ENCODE measurements at places on chromosomes 13 and 19.

- DNase-seq = no peak
These were observed 799.2 kb downstream of the GPC5 start for GRCh38 chr13:92197669-92198068.

GRCh38 chr19:43812688-43813087 is 10.4 kb upstream of the LYPD5 start:
- no peak for DNase-seq

DNA sequence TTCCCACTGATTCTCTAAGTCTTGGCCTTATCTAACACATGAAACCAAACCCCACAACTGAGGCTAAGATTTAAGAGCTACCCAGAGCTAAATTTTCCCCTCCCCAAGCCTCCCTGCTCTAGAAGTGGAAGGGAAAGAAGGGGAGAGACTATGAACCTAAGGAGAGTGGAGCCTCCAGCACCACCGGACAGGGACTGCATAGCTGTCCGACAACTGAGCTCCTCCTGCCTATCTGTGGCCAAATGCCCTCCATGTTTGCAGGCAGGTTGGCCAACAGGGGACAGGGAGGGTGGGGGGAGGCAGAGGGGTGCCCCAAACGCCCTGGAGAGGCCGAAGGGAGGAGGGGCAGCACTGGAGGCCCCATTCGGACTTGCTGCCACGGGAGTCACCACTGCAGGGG is 6.0 kb upstream of the NAPA start:
- no peak for DNase-seq

DNA sequence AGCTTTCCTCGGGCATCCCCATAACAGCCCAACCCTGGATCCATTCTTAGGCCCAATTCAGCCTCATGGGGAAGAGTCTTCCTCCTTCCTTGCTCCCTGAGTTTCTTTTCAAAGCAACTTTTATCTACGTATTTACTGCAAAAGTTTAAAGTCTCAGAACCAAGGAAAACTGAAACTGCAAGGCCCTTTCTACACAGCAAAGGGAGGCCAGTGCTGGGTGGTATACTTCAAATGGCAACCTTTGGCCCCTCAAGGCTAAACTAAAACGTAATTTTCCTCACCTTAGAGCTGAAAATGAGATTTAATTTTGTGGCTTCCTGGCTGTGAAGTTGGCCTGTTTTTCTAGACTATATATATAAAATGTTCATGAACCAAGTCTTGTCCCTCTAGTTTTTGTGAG is 5.6 kb downstream of the CDX2 start:
- no peak for DNase-seq

GRCh38 chr19:29014857-29015436 is 198.0 kb downstream of the UQCRFS1 start:
- DNase-seq = no peak

GRCh38 chr13:23673354-23673753 is 103.1 kb downstream of the TNFRSF19 start:
- DNase-seq = peak; percentile 47

DNA sequence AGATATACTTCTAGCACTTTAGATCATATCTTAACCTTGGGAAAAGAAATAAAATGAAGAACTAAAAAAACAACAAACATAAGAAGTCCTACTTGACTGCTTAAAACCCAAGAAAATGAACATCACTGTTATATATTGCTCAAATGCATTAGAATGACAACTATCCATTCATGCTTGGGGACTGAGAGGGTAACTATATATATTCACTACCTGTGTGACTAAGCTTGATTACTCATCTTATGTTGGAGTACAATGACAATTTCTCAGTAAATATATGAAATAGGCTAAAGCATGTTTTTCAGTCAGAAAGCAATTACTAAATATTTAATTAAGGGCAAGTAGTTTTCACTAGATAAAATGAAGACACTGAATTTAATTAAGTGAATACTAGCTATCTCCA is 40.1 kb downstream of the ZC3H13 start:
- DNase-seq = no peak

GRCh38 chr13:85638265-85638664 is 161.0 kb downstream of the SLITRK6 start:
- DNase-seq = no peak

DNA sequence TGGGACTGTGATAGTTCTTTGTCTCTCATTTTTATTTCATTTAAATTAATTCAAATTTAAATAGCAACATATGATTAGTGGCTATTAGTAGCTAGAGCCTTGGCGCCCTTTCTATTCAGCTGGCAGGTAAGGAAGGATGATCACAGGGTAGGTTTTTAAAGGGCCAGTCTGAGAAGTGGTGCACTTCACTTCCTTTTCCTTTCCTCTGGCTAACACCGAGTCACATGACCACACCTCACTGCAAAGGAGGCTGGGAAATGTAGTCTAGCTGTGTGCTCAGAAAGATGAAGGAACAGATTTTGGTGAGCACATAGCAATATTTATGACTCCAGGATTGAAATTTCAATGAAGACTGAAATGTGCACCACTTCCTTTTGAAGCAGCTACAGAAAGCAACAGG is 128.7 kb downstream of the TSHZ3 start:
- DNase-seq = no peak

- DNase-seq = peak; percentile 3
These were observed 287.0 kb downstream of the DCT start for GRCh38 chr13:94192431-94192975.
